ENCODE measurements at places on chromosomes 4 and X.
A peak's percentile ranks its signal among the peaks of the same experiment; 100 is the strongest.

DNA sequence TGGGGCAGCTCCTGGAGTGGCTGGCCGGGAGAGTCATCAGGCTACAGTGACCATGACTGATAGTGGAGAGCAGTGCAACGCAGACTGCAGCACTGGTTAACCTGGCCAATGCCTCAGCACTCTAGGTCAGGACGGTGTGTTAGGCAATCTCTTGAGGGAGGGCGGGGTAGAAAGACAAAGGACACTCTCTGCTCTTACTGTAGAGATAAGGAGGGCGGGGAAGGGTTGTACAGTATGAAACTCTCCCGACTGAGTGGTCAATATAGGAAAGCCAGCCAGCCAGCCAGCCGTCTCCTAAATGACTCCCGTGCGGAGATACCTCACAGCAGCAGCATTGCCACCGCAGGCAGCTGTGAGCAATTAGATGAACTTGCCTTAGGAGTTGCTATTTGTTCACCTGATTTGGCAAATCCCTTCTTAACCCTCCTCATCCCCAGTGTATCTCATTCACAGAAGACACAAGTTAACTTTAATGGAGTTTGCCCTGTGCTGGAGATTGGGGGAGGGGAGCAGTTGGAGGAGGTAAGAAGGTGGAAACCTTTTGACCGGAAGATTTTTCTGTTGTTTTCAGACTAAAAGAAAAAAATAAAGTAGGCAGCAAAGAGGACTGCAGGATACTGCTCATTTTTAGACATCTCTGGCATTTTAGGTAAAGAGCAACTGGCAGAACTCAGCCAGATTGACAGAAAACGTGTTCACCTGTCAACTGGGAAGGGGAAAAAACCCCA, 330.5 kb downstream of the HNRNPD start:
- DNase-seq, result peak; percentile 8

DNA sequence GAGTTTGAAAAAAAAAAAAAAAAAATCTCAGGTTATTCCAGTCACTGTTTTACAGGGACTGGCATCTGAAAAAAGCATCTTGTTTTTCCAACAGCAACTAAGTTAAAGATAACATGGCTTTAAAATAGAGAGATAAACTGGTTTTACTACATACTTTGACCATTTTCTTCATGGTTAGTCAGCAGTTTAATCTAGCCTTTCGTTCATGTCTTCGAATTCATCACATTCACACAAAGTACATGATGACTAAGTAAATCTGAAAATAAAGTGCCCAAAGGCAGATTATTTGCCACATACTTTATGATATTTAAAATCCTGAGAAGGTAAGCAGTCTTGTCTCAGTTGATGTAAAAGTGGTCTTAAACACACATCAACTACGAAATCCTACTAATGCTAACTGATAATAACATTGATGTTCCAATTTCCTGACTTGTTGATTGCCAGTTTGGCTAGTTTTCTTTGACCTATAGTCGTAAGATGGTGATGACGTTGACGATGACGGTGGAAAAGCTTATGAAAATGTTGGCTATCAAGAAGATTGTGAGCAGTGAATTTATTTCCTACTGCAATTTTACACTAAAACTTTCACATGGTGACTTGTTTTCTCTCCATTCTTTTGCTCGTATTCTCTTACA, 540.5 kb upstream of the BOD1L1 start:
- no peak for DNase-seq

- DNase-seq, result no peak
Observed at GRCh38 chr4:22787753-22788375, 95.1 kb downstream of the GBA3 start.

GRCh38 chr4:2786152-2786671, 6.7 kb upstream of the SH3BP2 start:
- no peak for DNase-seq

GRCh38 chrX:65677954-65678469, 10.6 kb downstream of the MSN start:
- peak; percentile 69 for DNase-seq

DNA sequence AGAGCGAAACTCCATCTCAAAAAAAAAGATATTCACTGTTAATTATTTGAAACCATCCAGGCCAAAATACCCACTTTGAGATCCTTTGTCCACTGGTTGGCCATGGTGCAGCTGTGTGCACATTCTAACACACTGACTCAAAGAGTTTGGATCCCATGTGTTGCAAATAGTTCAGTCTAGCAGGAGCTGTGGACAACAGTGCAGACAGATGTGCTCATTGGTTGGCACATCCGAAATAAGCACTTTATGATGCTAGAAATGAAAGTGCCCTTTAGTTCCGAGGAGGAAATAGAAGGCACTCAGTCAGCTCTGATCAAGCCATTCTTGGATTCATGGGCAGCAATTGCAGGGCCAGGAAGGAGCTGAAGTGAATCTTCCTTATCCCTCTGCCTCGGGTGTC, 63.0 kb upstream of the TMEM150C start:
- DNase-seq, result peak; percentile 52

DNA sequence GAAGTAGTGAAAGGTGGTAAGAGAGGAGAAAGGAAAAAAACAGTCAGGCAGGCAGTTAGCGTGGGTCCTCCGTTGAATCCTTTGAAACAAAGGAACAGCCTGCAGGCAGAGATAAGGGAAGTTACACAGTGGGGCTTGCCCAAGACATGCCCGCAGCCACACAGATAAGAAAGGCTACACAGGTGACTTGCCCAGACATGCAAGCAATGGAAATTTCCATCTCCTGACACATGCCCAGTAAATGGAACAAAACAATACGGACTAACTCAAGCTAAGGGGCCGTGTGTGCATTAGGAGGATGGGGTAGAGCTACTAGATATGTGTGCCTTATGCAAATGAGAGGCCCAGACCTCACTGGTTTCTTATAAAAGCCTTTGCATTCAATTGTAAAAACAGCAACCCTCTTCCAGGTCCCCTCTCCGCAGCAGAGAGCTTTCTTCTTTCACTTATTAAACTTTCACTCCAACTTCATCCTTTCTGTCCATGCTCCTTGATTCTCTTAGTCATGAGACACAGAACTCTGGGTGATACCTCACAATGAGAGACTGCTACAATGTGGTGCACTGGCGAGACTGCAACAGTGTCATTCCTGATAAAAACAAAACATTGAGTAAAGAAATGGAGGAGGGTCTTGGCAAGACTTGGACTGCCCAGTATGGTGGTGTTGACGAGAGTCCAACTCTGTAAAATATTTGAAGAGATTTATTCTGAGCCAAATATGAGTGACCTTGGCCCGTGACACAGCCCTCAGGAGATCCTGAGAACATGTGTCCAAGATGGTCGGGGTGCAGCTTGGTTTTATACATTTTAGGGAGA, 997.4 kb upstream of the PRKX start:
- DNase-seq, result no peak

- DNase-seq, result no peak
Observed at GRCh38 chr4:112361181-112361791, 64.1 kb downstream of the ALPK1 start.

- no peak for DNase-seq
Observed at GRCh38 chrX:6448003-6448402, 86.9 kb downstream of the VCX3A start.

Measured in AG20443 (cell line).